ENCODE measurements at places on chromosomes 3 and 15.

- no peak for DNase-seq
Observed at GRCh38 chr3:151593928-151594327, 133.1 kb upstream of the IGSF10 start.

- no peak for DNase-seq
Observed at GRCh38 chr15:43095243-43095642, 10.6 kb downstream of the UBR1 start.

GRCh38 chr3:9231471-9231870, 18.0 kb downstream of the SRGAP3 start:
- DNase-seq = no peak

DNA sequence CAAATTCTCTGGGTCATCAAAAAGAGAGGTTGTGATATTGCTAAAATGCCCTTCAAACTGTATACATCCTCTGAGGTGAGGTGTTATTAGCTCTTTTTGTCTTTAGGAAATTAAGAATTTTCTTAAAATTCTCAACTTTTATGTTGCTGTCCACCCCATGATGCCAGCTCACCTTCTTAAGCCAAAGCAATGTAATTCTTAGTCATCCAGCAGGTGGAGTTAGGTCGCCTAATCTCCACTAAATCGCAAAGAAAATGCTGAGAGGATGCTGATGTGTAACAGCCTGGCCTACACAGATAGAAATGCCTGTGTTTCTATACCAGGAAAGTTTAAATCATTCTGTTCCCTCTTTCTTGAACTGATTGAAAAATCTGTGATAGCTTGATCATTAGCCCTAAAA, 770.2 kb upstream of the ALCAM start:
- DNase-seq = no peak

- DNase-seq = no peak
Observed at GRCh38 chr3:142611206-142611605, 15.0 kb downstream of the PLS1 start.

GRCh38 chr3:129051871-129052340, 8.7 kb upstream of the GP9 start:
- no peak for DNase-seq

- no peak for DNase-seq
Observed at GRCh38 chr15:43913026-43913780, 86.4 kb downstream of the WDR76 start.

DNA sequence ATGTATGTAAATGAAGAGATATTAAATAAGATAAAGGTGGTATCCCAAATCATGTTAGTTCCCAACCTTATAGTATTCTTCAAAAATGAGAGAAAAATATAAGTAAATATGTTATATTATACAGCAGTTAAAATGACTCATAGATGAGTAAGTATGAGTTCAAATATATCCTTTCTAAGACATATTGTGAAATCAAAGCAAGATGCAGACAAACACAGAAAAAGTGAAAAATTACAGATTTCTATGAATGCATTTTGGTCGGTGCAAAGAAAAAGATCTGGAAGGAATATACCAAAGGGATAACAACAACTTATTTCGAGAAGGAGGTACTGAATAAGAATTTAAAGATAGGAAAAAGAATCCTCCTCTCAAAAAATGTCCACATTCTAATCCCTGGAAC, 181.2 kb upstream of the TTC14 start:
- DNase-seq = no peak

DNA sequence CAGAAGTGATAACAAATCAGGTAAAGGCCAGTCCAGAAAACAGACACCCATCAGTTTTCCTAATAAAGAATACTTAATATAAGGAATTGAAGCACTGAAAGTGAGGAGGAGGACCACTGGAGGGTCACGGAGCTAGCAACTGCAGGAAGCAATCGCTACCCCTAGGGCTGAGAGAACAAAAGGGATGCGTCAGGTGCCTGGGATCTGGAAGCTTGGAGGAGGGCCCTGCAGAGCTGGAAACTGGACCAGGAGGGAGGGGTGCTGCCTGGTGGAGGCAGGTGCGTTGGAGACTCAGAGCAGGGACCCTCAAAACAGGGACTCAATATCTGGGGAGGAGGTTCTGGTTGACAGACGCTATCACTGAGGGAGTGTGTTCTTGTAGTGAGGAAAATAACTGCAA, 308.1 kb upstream of the RASGRP1 start:
- DNase-seq = no peak

GRCh38 chr15:55116636-55117035, 80.1 kb downstream of the RSL24D1 start:
- DNase-seq = no peak

GRCh38 chr15:68315495-68316031, 38.0 kb downstream of the FEM1B start:
- no peak for DNase-seq
